ENCODE measurements at places on chromosomes 5 and 9.

DNA sequence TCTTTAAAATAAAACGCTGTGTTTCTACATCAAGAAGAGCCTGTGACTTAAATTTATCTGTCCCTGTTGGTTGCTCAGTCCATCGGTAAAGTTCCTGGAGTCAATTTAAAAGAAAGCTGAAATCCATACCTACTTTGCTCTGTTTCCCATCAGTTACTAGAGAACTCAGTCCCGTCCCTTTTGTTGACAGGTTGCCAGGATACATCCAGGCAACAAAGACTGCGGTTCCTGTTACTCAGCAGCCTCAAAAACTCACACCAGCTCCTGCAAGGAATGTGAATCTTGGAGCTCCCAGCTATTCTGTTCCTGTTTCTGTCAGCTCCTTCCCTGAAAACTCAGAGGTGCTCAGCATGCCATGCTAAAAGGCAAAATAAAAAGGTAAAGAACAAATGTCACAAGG, at the start of gene ZNF474:
ZNF474 (plus strand) TSS at position 241 of the 400 bp plus-strand sequence. CDS start 22,445 bp downstream, outside the sequence.
- no peak for DNase-seq

GRCh38 chr9:125594223-125594610, 112.8 kb downstream of the MAPKAP1 start:
- DNase-seq = no peak

DNA sequence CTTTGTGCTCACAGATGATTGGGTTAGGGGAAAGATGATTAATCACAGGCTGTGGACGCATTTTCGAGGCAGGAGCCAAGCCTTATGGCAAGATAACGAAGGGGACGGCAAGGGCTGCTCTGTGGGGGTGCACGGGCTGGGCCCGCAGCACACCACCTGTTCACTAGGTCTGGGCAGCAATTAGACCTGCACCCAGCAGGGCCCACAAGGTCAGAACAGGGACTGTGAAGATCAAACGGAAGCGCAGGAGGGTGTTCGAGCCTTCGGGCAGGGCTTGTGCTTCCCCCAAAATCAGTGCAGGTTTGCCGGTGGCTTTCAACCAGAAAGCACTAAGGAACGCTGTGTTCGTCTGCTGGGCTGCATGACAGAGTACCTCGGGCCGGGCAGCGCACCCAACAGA, 73.7 kb downstream of the UBE2QL1 start:
- DNase-seq = no peak

DNA sequence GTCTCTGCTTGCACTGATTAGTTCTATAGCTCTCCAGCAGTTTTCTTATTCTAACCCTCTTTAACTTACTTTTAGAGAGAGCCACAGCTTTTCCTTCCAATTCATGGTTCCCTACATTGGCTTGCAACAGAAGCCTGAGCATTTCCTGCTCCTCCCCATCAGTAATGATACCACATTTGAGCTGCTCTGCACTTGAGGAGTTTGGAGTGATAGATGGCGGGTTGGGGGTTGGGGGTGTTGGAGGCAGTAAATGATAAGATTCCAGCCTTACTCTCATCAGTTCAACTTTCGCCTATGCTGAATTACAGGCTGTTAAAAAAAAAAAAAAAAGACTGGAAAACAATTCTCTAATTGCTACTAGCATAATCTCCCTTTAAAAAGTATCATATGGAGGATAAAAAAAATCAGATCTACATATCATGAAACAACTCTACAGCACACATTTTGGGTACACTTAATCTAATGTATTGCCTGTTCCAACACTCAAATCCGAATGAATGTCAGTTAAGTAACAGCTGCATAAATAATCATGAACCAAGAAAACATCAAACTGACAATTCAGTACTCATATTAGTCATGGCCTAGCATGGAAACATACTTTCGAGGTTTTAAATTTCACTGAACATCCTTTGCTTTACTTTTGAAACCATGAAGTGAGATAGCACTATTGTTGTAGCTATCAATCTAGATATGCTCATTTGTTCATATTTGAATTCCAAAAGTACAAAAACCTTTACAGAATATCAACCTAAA, 224.7 kb downstream of the NFIB start:
- DNase-seq = no peak

DNA sequence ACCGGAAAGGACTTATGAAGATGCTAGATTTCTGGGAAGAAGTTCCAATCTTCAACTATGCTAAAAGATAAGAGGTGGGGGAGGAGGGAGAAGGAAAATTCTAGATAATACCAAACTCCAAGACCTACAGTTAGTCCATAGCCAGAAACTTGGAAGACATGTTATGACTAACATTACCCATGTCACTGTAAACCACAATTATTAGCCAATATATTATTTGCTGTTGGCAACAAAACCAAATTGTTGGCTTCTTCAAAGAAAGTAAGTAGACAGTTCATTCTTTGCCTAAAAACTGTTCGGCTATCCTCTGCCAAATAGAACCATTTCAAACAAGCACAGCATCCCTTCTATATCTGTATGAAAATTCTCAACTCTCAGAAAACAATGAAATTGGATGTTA, 25.1 kb downstream of the PRLR start:
- DNase-seq = no peak
